ENCODE measurements at places on chromosomes 11 and 22.
A peak's percentile ranks its signal among the peaks of the same experiment; 100 is the strongest.

- no peaks in the 10 kb centered on the region for H3K27me3 ChIP-seq
- peaks cover 41% of the 10 kb centered on the region for H3K36me3 ChIP-seq
- H3K27ac ChIP-seq: peak overlapping the region; percentile 84
- peaks cover 45% of the 10 kb centered on the region for H3K4me1 ChIP-seq
- peak; percentile 33 for DNase-seq
- peak overlapping the region; percentile 57 for H3K4me3 ChIP-seq
These were observed 21.0 kb upstream of the ADSL start for GRCh38 chr22:40325315-40325714.

DNA sequence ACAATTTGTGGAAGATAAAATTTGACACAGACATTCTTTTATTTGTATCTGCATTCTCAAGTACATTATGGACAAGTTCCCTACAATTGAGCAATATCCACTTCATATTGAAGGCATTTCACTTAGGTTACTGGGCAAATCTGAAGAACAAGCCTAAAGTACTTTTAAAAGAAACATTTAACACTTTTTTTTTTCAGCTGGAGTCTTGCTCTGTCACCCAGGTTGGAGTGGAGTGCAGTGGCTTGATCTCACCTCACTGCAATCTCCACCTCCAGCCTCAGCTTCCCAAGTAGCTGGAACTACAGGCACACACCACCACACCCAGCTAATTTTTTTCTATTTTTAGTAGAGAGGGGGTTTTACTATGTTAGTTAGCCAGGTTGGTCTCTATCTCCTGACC is 70.2 kb downstream of the OR4C45 start:
- H3K4me3 ChIP-seq: no peak overlapping the region
- H3K36me3 ChIP-seq: no peaks in the 10 kb centered on the region
- H3K27me3 ChIP-seq: no peaks in the 10 kb centered on the region
- H3K4me1 ChIP-seq: no peaks in the 10 kb centered on the region
- no peak for DNase-seq
- no peak overlapping the region for H3K27ac ChIP-seq

DNA sequence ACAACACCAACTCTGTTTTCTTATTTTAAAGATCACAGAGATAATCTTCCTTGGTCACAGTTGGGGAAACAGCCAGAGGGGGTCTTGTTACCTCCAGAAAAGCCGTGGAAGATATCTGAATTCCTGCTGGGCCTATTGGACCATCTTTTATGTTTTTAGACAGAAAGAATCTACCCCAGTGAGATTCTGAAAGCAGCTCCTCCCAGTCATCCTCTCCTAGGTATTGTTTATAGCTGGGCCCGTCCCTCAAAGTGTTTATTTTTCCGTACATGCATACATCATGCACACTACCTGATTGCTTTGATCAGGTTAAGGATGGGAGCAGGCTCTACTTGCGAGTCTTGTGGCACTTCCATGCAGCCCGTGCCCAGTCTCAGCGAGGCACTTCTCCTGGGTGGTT is 742.4 kb downstream of the NTM start:
- H3K4me3 ChIP-seq: no peak overlapping the region
- no peaks in the 10 kb centered on the region for H3K4me1 ChIP-seq
- no peaks in the 10 kb centered on the region for H3K36me3 ChIP-seq
- no peak for DNase-seq
- H3K27ac ChIP-seq: no peak overlapping the region

- no peak for DNase-seq
- H3K36me3 ChIP-seq: peaks cover 15% of the 10 kb centered on the region
- H3K4me3 ChIP-seq: peak overlapping the region; percentile 97
These were observed 1.5 kb downstream of the HIPK3 start for GRCh38 chr11:33258631-33259205.

DNA sequence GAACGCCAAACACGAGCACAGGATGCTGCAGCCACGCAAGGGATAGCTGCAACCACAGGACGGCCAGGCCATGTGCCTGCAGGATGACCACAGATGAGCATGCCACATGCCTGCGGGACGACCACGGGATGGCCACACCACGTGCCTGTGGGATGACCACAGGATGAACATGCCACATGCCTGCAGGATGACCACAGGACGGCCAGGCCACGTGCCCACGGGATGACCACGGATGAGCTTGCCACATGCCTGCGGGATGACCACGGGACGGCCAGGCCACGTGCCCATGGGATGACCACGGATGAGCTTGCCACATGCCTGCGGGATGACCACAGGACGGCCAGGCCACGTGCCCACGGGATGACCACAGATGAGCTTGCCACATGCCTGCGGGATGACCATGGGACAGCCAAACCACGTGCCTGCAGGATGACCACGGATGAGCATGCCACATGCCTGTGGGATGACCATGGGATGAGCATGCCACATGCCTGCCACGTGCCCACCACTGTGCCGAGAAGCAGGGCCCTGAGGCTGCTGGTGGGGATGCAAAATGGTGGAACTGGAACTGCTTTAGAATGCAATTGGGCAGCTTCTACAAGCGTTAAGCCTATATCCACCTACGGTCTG is 12.8 kb upstream of the MOB2 start:
- peaks cover 5% of the 10 kb centered on the region for H3K36me3 ChIP-seq
- no peak for DNase-seq
- H3K4me1 ChIP-seq: peaks cover 71% of the 10 kb centered on the region
- H3K27me3 ChIP-seq: no peaks in the 10 kb centered on the region
- H3K4me3 ChIP-seq: no peak overlapping the region

DNA sequence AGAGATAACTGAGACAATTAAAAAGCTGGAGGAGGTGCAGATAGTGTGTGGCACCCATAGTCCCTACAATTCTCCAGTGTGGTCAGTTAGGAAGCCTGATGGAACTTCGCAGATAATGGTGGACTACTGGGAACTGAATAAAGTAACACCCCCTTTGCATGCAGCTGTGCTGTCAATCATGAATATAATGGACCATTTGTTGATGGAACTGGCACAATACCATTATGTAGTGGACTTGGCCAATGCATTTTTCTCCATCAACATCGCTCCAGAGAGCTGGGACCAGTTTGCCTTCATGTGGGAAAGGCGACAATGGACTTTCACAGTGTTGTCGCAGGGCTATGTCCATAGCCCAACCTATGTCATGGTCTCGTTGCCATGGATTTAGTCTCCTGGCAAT is 324.2 kb downstream of the TMEM135 start:
- H3K4me3 ChIP-seq: no peak overlapping the region
- DNase-seq: no peak
- H3K4me1 ChIP-seq: no peaks in the 10 kb centered on the region
- no peak overlapping the region for H3K27ac ChIP-seq
- H3K36me3 ChIP-seq: no peaks in the 10 kb centered on the region

- peaks cover 3% of the 10 kb centered on the region for H3K36me3 ChIP-seq
- H3K4me3 ChIP-seq: no peak overlapping the region
- no peak for DNase-seq
- no peaks in the 10 kb centered on the region for H3K27me3 ChIP-seq
These were observed 33.8 kb upstream of the SPON1 start for GRCh38 chr11:13928566-13929251.

DNA sequence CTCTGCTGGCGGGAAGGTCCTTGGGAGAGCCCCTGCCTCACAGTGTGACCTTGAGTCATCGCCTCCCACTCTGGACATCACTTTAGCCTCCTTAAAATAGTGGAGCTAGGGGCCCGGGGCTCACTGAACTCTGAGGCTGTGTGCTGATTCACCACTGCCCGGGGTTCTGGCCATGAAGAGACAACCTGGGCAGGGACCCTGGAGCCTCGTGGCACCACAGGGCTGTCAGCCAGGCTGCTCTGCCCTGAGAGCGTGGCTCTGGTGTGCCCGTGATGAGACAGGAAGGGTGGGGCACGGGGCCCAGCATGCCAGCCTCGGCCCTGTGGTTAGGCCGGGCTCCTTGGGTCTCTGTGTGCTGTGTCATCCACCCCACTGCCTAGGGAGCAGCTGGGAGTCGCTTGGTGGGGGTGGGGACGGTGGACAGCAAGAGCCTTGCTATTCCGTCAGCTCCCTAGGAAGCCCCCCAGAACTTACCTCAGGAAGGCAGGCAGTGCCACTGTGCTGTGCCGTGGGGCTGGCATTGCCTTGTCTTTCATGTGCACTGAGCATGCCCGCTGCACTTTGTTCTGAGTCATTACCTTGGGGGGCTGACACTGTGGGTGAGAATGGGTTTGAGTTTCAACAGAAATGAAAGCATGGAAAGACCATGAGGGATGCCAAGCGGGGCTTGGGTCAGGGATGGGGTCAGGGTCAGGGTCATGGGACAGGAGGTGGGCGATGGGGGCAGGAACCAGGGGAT is 31.7 kb downstream of the TPCN2 start:
- no peak for DNase-seq
- H3K4me3 ChIP-seq: no peak overlapping the region
- H3K36me3 ChIP-seq: peaks cover 8% of the 10 kb centered on the region

DNA sequence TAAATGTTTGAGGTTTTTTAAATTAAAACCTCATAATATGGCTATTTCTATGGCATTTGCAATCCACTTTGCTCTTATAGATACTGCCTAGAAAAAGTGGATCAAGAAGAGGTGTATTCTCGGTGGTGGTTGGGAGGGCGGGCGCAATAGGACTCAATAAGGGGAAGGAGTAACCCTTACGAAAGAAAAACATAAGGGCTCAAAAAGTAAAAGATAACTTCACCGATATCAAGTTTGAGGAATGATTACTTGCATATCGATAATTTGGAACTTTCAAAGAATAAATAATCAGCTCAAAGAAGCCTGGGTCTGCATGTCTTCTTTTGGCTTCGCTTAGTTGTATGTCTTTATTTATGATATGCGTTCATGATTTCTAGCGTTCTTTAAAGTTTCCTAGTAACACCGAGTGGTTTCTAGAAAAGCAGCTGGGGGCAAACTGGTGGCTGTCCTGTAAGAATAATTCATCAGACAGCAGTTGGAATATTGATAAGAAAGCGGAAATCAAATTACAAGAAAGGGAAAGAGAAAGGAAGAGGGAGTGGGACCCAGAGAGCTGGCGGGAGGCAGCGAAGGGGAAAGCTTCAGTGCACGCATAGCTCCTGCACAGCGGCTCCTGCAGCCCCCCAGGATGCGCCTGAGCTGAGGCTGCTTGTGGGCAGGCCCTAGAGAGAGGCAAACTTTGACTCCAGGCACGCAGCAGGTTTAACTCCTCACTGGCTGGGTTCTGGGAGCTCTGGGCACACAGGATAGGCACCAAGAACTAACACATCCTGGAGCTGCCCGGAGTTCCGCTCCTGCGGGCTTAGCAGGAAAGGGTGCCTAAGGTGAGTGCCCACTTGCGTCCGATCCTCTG is 9.1 kb upstream of the FLI1 start:
- peaks cover 51% of the 10 kb centered on the region for H3K27me3 ChIP-seq
- H3K36me3 ChIP-seq: peaks cover 4% of the 10 kb centered on the region
- H3K4me1 ChIP-seq: peaks cover 43% of the 10 kb centered on the region
- peak overlapping the region; percentile 40 for H3K4me3 ChIP-seq

GRCh38 chr11:118152552-118153471 is at the start of gene SCN4B:
SCN4B (minus strand) TSS chr11:118152823; CDS start chr11:118152673, 150 bp downstream.
- peaks cover 24% of the 10 kb centered on the region for H3K4me1 ChIP-seq
- peaks cover 59% of the 10 kb centered on the region for H3K27me3 ChIP-seq
- no peak for DNase-seq

DNA sequence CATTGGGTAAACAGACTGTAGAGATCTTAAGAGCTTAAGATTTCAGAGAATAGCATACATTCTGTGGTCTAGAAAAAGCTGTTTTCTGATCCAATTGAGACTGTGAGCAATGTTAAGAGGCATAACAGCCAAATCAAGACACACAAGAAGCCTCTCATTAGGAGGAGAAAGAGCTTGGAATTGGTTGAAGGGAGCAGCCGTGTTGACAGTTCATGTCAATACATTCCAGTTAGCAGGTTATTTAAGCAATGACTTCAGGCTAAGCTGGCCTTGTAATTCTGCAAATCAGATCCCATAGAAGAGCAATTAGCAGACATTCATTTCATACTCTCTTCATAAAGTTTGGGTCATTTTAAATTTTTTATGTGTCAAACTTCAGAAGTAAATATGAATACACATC is 50.9 kb downstream of the ETS1 start:
- no peak overlapping the region for H3K27ac ChIP-seq
- no peak overlapping the region for H3K4me3 ChIP-seq
- no peaks in the 10 kb centered on the region for H3K36me3 ChIP-seq
- DNase-seq: no peak
- peaks cover 6% of the 10 kb centered on the region for H3K4me1 ChIP-seq

DNA sequence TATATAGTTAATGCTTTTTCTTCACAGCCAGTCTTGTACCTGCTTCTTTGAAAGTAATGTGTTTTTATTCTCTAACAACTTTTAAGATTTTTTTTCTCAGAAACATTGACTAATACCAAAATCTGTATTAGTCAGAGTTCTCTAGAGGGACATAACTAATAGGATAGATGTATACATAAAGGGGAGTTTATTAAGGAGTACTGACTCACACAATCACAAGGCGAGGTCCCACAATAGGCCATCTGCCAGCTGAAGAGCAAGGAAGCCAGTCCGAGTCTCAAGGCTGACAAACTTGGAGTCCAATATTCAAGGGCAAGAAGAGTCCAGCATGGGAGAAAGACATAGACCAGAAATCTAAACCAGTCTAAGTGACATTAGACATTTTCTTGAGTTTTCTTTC is 140.0 kb downstream of the RAB38 start:
- H3K27ac ChIP-seq: no peak overlapping the region
- peaks cover 5% of the 10 kb centered on the region for H3K36me3 ChIP-seq
- H3K4me1 ChIP-seq: no peaks in the 10 kb centered on the region

GRCh38 chr22:20243537-20244249 is 24.4 kb downstream of the RTN4R start:
- no peaks in the 10 kb centered on the region for H3K27me3 ChIP-seq
- DNase-seq: no peak

DNA sequence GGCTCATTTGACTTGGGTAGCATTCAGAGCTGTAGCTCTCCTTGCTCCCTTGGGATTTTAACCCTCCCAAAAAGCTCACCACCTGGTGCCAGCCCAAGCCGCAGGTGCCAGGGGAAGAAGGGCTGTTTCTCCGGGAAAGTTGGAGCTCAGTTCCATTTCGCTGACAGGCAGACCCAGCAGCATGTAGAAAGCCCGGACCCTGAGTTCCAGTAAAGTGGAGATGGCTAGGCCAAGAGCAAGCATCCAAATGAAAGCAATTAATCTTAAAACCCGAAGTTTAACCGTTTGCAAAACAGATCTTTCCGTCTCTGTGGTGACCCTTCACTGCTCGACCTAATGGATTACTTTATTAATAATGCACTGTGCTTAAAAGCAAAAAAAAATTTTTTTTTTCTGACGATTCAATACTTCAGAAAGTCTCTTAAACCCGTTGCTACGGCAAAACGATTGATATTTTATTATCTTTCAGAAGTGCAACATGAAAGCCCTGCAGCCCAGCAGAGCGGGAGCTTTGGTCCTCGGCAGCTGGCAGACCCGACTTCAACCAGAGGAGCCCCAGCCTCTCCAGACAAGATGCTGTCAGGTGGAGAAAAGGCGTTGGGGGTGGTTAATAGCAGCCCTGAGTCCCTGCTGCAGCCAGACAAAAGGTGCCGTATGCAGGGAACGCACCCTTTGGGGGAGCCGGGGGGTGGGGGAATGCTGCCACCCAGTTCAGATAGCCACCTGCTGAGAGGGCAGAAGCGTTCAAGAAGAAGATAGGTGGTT is 3.3 kb downstream of the LMO1 start:
- H3K4me3 ChIP-seq: no peak overlapping the region
- H3K36me3 ChIP-seq: no peaks in the 10 kb centered on the region
- DNase-seq: no peak
- H3K4me1 ChIP-seq: peaks cover 13% of the 10 kb centered on the region

- no peak overlapping the region for H3K4me3 ChIP-seq
- DNase-seq: no peak
- H3K4me1 ChIP-seq: no peaks in the 10 kb centered on the region
- H3K36me3 ChIP-seq: no peaks in the 10 kb centered on the region
- H3K27me3 ChIP-seq: peaks cover 35% of the 10 kb centered on the region
These were observed 36.2 kb upstream of the BRSK2 start for GRCh38 chr11:1353383-1354124.

GRCh38 chr22:40618400-40618799 is 18.1 kb downstream of the MRTFA start:
- no peaks in the 10 kb centered on the region for H3K27me3 ChIP-seq
- no peak overlapping the region for H3K4me3 ChIP-seq
- no peak overlapping the region for H3K27ac ChIP-seq
- DNase-seq: no peak
- peaks cover 9% of the 10 kb centered on the region for H3K36me3 ChIP-seq
